ENCODE measurements at places on chromosomes 2 and 18.

DNA sequence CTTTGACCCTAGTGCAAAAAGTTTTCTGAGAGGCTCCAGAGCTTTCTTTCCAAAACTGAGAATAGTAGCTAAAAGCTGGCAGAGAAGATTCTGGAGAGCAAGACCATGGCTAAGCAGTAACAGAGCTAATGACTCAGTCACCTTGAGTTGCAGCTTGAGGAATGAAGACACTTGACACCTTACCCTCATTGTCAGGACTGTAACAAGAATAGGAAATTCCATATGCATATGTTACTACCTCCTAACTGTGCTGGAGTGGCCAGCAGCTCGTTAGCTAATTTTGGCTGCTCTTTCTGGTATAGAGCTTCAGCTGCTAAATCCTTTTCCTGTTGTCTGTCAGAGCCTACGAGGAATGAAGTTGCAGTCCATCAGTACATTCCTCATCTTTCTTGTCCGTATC, 68.6 kb upstream of the LHCGR start:
- no peak for DNase-seq

GRCh38 chr18:24878289-24878688, 417.9 kb downstream of the HRH4 start:
- peak; percentile 74 for DNase-seq

- no peak for DNase-seq
Measured at GRCh38 chr2:207603486-207603885, 21.7 kb downstream of the METTL21A start.

GRCh38 chr2:240931319-240931949, 25.3 kb downstream of the CROCC2 start:
- no peak for DNase-seq

DNA sequence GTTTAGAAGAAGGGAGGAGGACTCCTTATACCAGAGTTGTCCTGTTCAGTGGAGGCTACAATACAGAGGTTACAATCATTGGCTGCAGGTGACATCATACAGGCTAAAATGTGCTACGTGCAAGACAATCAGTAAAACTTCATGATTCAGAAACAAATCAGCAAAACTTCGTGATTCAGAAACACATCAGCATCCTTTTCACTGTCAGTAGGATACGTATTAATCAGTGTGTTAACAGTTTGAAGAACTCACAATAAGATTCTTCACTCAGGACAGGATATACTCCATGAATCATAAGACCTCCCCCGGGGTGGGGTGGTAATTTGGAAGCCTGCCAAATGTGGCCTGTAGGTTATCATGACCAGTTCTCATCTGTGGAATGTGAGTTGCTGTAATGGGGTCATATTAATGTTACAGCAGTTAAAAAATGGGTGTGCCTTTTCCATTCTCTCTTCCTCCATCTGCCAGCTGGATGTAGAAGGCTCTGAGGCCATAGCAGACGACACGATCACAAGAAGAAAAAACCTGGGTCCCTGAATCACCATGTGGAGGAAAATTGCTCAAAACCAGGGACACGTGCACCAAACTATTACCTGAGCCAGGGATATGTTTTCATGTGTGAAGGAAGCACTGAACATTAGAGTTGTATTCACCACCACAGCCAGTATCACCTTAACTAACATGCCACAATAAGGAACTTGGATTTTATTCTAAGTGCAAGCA, 134.8 kb upstream of the CREB1 start:
- DNase-seq = peak; percentile 99

DNA sequence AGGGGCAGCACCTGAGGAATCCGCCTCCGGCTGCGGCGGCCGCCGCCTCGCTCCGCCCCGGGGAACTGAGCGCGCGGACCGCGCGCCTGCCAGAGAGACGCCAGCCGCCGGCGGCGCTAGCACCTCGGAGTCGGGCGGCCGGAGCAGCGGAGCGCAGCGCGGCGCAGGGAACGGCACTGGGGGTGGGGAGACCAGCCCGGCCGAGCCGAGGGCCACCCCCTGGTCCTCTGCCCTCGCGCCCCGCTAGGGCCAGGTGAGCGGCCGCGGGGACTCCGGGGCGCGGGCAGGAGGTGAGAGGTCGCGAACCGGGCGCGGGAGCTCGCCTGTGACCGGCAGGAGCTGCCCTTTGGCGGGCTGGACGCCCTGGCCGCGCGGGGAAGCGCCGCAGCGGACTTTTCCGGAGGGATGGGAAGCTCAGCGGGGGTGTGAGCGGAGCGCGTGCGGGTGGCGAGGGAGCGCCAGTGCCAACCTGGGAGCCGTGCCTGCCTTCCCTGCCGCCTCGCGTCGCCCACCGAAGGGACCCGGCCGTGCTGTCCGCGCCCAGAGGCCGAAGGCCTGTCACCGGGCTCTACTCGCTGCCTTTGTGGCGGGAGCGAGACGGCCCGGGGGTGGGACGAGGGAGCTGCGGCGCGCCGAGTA, at the start of gene GREB1L:
TSS of gene GREB1L (plus strand) at position 92 of the 639 bp plus-strand sequence. CDS start 141,287 bp downstream, outside the sequence.
- DNase-seq = peak; percentile 47

DNA sequence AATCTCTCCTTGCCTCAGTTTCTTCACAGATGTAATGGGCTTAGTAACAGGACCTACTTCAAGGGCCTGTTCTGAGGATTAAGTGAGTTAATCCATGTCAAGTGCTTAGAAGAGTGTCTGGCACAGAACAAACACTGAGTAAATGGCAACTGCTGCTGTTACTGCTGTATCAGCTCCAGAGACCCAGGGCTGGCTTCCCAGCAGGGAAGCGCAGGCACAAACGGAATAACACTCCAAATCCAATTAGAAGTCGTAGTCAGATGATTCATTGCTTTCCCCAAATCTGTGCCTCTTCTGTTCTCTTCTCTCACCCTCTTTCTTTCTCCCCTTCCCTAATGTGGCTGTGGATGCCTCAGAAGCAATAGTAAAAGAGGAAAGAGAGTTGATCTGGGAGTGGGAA, 101.1 kb upstream of the FZD7 start:
- no peak for DNase-seq

DNA sequence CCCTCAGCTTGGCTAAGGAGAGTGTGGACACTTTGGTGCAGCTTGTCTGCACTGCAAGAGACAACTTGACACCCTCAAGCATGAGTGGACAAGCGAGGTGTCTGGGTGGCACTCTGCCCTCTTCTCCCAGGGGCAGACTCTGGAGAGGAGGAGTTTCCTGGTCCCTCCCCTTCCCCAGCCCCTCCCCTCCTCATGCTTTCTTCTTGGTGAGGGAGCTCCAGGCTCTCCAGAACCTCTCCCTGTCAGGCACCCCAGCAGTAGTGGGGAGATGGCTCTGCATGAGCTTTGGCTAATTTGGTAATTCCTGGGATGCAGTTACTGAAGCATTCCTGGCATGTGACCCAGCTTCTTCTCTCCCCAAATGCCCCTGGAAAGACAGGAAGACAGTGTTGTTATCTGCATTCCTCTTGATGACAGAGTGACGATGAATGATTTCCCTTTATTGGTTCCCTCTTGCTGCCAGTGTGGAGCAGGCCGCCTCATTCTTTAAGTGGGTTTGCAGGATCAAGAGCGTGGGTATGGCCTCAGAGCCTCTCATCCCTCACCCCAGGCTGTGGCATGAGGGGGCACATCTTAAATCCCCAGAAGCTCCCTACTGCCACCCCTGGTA, 89.2 kb downstream of the STPG4 start:
- peak; percentile 80 for DNase-seq

GRCh38 chr2:10614939-10615338, 74.8 kb downstream of the NOL10 start:
- no peak for DNase-seq

DNA sequence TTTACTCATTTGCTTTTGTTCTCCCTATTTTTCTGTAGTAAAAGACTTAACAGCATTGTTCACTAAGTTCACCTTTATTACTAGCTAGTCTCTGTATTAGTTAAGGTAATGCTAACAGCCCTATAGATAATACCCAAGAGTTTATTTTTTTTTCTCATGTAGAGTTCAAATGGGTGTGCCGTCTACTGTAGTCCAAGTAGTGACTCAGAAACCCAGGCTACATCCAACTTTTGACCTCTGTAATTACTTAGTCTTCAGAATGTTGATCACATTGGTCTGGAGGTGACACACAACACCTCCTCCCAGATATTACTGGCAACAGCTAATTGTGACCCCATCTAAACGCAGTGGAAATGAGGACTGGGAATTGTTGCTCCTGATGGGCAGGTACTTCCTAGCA, 7.7 kb downstream of the COQ10B start:
- DNase-seq = no peak

- DNase-seq = no peak
Measured at GRCh38 chr2:7281231-7282201, 364.3 kb downstream of the RNF144A start.

DNA sequence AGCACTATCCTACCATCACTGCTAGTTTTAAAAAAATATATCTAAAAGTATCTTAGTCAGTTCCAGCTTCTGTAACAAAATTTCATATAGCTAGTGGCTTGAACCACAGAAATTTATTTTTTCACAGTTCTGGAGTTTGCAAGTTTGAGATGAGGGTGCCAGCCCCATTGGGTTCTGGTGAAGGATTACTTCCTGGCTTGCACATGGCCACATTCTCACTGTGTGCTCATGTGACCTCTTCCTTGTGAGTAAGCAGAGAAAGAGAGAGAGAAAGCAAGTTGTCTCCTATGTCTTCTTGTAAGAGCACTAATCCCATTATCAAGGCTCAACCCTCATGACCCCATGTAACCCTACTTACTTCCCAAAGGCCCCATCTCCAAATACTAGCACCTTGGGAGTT, 158.9 kb downstream of the DOK6 start:
- no peak for DNase-seq

DNA sequence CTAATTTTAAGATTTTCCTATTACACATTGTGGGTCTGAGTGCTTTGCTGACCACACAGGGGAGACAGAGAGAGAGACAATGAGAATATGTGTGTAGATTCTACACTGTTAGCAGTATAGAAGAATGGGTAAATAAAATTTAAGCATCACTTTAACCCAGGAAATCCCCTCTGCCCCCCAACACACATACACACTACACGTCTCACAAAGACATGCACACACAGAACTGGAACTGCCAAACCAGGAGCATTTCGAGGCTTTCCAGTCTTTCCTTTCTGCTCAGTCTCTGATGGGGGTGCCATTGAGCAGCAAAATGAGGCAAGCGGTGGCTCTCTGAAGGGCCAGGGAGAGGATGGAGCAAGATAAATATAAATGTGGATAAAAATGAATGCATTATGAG, 2.5 kb downstream of the MERTK start:
- peak; percentile 49 for DNase-seq

DNA sequence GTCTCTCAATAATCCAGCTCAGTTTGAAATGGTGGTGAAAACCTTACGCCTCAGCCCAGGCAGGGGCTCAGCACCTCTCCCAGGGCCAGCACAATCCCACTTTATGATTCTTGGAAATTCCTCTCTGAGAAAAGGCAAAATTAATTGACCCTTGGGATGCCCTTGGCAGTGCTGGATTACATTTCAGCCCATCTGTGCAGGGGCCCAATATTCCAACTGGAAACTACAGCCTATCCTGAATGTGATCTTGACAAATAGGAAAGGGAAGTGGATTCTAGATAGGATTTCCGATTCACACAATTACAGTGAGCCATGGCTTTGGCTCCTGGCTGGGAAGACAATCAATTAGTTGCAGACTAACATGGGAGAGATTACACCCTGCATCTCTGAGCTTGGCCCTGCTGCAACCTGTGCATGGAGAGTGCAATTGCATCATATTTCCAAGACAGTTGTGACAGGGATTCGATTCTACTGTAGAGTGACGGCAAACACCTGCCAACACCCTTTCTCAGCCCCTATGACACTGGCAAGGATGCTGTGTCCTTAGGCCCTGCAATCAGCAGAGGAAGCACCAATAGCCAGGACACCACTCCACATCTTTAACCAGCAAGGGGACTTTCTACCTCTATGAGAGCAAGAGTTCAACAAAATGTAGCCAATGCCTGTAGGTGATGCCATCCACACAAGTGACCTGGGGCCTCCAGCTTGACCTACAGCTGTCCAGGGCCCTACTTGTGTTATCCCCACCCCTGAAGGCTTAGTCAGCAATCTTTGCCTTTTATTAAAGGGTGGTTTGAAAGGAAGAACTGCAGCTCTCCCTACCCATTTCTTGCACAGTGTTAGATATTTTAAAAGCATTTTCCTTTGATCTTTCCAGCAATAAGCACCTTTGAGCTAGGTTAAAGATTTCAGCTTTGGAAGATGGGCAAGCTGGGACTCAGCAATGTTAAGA, 187.2 kb upstream of the HS6ST1 start:
- DNase-seq = no peak

GRCh38 chr2:12787891-12788801, 71.4 kb downstream of the TRIB2 start:
- DNase-seq = peak; percentile 96

GRCh38 chr2:149648282-149649030, 60.9 kb upstream of the MMADHC start:
- peak; percentile 99 for DNase-seq

GRCh38 chr2:173401716-173402326, 47.1 kb downstream of the CDCA7 start:
- DNase-seq = no peak

DNA sequence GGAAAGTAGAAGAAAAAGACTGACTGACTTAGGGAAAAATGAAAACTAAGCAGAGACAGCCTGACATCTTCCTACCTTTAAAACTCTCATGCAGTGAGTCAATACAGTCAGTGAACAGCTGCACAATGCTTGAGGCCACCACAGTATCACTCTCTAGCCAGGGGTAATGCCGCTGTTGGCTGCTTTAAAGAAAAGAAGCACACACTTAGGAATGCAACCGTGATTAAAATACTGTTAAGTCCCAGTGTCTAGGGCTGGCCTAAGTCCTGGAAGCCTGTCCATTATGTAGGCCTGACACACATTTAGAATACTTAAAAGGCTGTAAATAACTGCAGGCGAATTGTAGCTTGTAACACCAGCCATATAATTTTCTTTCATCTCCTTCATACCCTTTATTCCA, 50.7 kb downstream of the SIGLEC15 start:
- DNase-seq = no peak

- no peak for DNase-seq
Measured at GRCh38 chr2:10415048-10415447, 33.1 kb downstream of the ODC1 start.

DNA sequence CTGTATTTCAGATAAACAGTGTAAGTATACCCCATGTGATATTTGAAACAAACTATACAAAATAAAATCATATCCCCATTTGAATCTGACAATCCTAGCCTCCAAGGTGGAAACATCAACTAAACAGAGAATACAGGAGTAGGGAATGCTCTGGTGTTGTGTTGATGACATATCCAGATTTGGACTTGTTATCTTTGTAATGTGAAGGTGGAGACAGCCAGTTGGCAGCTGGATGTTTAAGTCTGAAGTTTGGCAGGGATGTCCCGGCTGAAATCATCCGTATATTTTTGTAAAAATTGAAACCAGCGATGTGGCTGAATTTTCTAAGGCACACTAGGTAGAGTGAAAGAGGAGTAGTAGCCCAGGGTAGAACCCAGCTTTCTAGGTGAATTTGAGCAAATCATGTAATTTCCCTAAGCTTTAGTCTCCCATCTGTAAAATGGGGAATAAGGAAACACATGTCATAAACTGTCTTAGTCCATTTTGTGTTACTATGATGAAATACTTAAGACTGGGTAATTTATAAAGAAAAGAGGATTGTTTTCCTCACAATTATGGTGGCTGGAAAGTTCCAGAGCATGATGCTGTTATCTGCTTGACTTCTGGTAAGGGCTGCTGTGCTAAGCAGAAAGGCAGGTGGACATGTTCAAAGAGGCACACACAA, 246.6 kb upstream of the APCDD1 start:
- DNase-seq = no peak

- peak; percentile 42 for DNase-seq
Measured at GRCh38 chr2:190627448-190628412, 21.2 kb upstream of the NAB1 start.
